ENCODE measurements at places on chromosomes 4 and X.

DNA sequence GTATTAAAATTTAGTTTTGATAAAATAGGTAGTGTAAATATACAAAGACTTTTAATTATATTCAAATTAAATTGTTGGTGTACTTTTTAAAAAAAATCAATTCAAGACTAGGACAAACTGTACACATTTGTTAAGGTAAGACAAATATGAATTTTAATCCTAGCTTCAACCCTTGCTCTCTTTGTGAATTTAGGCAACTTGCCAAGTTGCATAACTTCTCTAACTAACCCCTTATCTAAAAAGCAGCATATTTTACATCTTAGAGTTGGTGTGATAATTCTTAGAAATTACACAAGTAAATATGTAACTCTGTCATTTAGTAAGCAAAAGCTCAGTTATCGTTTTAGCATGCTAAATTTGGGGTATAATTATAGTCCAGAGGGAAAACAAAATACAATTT, 78.1 kb upstream of the FSTL5 start:
- DNase-seq, result no peak

DNA sequence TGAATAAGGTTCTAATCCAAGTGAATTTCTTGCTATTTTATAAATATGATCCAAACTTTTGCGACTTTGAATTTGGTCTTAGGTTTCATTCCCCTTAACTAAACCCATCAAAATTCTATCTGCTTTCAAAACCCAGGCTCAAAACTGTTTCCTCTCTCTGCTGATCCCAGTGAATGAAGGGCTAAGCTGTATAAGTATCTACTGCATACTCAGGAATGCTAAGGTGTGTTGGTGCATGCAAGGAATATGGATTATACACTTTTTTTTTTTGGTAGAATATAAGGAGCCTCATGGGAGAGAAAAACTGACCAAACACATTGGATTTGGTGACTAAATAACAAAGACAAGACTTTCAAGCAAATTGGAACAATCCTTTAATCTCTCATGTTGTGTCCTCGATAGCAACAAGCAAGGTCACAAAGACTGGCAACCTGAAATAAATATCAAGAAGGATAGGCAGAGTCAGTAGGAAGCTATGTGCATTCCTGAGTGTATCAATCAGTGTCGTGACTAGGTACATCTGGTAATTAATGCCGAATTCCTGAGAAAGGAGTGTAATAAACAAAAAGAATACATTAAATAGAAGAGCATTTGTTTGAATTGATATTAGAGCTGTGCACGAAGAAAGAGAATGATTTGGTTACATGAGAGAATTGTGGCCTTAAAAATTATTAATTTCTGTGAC, 74.3 kb upstream of the KCTD8 start:
- DNase-seq, result no peak

DNA sequence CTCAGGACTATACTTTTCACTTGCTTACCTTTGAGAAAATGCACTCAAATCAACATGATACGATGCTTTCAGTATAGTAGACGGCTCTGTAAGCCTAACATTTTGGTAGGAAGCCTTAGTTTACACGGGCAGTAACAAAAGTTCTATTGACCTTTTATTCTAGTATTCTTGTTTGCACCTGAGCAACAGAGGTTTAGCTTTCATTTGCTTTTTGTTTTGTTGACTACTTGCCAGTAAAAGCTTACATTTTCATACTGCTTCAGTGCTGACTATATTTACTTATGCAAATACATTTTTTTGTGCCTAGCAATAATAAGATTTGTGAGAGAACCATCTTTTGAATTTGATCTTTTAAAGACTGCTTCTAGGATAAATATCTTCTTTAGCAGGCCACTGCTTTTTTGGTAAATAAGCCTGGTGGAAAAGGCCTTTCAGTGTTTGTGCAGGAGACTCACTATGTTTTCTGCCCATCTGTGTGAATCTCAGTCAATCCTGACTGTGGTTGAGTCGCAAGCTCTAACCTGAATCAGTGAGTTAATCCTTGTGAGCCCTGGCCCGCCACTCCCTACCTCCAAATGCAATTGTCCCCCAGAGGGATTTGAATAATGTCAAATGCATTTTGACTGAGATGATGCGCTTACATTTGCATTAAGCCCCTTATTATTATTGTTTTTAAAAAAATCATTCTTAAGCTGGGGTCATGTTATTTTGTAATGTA, 21.9 kb downstream of the FHIP1A start:
- DNase-seq, result no peak

DNA sequence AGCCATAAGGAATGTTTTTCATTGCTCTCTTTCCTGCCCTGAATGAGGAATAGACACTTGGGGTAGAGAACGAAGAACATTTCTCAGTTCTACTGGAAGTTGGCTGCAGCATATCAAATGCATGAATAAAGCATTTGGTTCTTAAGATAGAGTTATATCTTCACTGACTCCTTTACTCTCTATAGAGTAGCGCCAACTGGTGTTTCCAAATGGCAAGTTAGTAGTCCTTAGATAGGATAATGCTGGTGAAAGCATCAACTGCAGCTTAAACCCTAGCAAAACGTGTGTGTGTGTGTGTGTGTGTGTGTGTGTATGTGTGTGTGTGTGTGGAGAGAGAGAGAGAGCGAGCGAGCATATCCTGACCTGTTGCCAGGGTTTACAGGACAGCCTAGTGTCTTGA, 62.2 kb upstream of the FRMPD4 start:
- DNase-seq, result no peak

DNA sequence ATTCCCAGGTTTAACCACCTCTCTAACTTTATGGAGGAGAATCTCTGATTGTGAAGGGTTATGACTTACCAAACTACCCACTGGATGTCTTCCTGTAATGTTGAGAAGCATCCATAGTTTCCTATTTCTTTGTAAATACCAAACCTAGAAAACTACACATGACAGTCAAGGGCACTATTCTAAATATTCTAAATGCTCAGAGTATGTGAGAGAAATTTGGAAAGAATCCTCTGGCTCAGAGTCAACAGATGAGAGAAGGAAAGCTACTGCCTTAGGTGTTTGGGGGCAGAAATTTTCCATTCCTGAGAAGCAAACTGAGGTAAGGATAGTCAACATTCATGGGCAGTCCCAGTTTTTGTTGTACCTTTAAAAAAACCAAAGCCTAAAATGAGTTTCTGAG, 155.8 kb downstream of the KCNIP4 start:
- DNase-seq, result no peak

GRCh38 chr4:141140391-141141200, 7.3 kb upstream of the RNF150 start:
- no peak for DNase-seq

GRCh38 chrX:71581210-71581609, 3.0 kb downstream of the GCNA start:
- no peak for DNase-seq

- no peak for DNase-seq
Observed at GRCh38 chr4:54556051-54556450, 101.7 kb upstream of the KIT start.

GRCh38 chr4:168972596-168972995, 37.5 kb downstream of the CBR4 start:
- DNase-seq, result no peak

DNA sequence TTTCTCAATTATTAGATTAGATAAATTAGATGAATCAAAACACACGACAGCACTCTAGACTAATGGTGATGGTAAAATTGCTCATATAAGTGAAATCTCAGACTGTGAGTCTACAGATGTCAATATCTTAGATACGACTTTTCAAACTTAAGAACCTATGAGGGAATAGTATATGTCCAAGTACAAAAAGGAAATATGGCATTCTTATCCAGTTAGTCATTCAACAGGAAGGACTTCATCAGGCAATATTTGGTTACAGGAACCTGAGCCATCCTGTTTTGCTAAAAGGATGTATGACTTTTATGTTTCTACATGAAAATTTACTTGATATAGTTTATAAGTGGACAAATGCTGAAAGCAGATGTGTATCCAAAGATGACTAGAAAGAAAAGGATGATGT, 107.0 kb downstream of the CT47B1 start:
- DNase-seq, result no peak

DNA sequence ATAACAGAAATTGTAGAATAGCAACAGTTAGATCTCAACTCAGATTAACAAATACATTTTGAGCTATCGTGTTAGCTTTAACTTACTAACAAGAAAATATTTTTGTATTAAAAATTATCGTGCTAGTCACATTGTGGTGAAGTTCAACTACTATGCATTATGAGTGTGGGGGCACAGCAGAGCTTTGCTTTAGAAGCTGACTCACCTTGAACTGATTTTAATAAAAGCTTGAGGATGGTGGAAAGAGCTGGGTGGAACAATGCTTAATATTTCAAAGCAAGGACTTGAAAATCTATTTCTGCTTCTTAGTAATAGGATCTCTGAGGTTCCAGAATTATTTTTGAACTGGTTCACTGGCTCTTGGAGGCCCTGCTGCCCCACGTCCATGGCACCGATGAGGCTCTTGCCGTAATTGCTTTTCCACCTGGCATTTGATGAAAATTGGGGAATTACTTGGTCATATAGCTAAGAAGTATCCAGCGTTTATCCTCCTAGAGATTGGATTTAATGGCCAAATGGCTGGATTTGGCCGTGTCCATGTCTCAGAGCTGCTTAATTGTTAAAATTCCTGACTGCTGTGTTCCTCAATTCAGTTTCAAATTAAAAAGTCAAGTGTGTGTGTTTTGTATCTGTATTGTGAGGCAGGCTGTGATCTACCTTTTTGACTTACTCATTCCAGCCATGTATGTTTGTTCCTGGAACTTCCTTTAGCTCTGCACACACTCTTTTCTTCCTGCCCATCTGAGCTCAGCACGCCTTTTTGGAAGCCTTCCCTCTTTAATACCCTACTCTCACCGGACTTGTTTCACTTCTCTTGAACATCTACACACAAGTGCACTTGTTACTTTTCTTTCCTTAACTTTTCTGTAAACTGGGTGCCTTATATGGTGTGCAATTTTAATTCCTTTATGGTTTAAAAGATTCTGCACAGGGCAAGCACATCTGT, 66.6 kb upstream of the LIMCH1 start:
- DNase-seq, result no peak

DNA sequence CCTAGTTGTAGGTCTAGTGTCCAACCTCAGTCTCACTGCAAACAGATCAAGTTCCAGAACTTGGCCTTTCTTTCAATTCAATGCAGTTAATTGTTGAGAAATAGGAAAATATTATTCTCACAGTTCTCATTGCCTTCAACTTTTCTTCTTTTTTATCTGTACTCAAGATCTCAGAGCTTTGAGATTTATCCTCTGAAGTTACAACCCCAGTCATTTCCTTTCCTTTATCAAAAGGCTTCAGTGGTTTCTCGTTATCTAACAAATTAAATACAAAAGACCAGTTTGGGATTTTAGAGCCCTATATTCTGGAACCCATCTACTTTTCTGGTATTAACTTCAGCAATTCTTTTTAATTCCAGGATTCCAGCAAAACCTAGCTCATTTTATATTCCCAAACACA, 130.2 kb downstream of the TMA16 start:
- DNase-seq, result no peak

GRCh38 chrX:21932292-21933002, 8.1 kb upstream of the SMS start:
- no peak for DNase-seq

- DNase-seq, result no peak
Observed at GRCh38 chr4:24032371-24032989, 142.6 kb upstream of the PPARGC1A start.

DNA sequence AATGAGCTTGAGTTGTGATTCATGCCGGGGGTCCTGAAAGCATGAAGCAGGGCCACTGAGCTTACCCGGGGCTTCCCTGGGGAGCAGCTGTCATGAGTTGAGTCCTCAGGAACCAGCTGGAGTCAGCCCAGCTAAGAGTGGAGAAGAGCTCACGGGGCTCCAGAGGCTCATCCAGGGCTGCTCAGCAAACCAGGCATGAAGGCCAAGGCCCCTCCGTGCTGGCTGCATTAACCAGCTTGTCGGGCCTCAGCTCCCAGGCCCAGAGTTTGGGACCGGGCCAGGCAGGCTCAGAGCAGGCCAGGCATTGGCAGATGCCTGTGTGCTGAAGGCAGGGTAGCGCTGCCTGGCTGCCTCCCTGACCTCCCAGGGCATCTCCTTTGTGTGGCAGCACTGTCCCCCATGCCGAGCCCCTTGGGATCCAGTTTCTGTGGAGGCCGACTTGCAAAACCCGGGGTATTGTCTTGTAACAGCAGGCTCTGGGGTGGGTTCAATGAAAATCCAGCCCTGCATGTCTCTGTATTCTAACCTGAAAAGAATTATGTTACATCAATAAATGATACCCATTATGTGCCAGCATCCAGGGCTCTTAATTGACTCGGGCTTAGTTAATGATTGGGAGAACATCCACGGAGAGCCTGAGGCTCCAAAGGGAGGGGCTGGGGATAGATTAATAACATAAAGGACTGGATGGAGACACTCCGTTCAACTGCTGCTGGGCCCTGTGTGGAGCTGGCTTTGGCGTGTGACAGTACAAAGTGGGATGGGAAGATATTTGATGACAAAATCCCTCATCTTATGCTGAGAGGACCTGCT, 68.0 kb upstream of the MSX1 start:
- no peak for DNase-seq

- DNase-seq, result no peak
Observed at GRCh38 chrX:150459196-150459595, 96.1 kb downstream of the MAMLD1 start.

DNA sequence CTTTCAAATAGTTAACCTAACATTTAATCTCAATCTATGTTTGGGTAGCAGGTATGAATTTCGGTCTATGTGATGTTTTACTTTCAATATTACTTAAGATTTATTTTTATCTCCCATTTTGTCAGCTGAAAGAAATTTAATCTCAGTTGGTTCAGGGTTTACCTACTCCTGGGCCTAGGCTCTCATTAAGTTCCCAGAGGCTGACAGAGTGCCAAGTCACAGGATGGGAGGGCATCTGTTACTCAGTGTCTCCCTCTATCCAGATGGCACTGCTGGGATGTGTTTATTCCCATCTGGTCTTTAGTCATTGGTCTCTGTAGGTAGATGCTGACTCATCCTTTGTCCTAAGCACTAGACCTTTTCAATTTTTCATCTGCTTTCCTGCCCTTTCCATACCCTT, 129.4 kb upstream of the ARSJ start:
- peak; percentile 17 for DNase-seq
